ENCODE measurements at places on chromosomes 16 and 17.

GRCh38 chr16:47995354-47995753, 160.4 kb downstream of the ABCC12 start:
- DNase-seq = no peak

DNA sequence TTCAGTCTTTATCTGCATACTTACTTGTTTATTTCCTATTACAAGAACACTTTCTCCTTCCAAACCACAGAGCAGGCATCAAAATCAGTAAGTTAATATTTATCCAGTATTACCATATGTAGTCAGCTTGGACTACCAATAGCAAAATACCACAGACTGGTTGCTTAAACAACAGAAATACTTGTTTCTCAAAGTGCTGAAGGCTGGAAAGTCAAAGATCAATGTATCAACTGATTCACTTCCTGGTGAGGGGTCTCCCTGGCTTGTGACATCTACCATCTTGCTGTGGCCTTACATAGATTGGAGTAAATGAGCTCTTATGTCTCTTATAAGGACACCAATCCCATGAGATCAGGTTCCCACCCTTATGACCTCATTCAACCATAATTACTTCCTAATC, 2.6 kb downstream of the STXBP4 start:
- no peak for DNase-seq

DNA sequence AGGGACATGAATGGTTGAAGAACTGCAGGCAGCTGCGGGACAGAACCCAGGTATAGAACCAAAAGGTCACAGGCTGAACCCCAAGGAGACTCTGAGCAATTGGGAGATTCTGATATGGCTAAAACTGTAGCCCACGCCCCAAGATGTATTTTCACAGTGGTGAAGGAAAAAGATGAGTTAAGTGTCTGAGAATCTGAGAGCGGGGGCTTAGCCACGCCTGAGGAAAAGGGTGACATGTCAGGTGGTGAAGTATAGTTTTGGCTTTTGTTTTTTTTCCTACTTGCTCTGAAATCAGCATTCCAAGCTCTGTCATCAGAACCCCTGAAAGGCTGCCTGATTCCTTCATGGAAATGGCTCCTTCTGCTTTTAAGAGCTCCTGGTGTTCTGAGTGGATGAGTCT, 73.3 kb downstream of the AKAP1 start:
- no peak for DNase-seq

DNA sequence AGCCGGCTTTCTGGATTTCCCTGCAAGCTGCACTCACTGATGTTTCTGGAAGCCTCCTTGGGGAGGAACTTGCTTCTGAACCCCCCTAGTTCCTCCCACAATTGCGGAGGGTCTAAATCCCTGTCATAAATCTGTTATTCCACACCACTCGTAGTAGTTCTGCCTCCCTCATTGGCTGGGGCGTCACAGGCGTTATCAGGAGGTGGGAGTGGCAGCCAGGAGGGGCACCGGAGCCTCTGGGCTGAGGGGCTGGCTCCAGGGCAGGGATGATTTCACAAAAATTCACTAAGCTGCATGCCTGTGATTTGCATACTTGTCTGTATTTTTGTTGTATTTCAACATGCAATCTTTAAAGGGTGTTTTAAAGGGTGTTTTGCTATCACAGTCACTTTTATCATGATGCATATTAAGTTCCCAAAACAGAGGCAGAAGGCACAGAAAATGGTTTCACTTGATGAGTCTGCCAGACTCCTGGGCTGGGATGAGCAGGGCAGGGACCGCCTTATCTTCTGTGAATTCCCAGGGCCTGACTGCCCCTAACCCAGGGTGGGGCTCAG, 176.2 kb upstream of the FOXF1 start:
- DNase-seq = no peak
